ENCODE measurements at places on chromosomes 7 and 10.

- no peak for DNase-seq
These were observed 41.8 kb upstream of the MKI67 start for GRCh38 chr10:128167926-128168520.

DNA sequence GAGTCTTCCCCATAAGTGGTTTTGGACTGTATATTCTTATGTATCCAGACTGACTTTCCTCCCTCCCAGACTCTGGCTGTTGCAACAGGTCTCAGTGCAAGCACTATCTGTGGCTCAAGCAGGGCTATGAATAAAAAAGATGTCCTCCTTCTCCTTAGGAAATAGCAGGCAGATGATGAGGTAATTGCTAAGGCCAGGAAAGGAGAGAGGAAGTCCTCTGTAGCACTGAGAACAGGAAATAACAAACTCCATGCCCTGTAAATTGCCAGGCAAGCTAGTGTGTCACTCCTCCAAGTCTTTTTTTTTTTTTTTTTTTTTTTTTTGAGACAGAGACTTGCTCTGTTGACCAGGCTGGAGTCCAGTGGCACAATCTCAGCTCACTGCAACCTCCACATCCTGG lies 900.1 kb downstream of the TYW1 start:
- DNase-seq = no peak

- no peak for DNase-seq
These were observed 98.7 kb downstream of the DIP2C start for GRCh38 chr10:590721-591120.

GRCh38 chr7:45237788-45238461 lies 80.3 kb downstream of the RAMP3 start:
- no peak for DNase-seq

DNA sequence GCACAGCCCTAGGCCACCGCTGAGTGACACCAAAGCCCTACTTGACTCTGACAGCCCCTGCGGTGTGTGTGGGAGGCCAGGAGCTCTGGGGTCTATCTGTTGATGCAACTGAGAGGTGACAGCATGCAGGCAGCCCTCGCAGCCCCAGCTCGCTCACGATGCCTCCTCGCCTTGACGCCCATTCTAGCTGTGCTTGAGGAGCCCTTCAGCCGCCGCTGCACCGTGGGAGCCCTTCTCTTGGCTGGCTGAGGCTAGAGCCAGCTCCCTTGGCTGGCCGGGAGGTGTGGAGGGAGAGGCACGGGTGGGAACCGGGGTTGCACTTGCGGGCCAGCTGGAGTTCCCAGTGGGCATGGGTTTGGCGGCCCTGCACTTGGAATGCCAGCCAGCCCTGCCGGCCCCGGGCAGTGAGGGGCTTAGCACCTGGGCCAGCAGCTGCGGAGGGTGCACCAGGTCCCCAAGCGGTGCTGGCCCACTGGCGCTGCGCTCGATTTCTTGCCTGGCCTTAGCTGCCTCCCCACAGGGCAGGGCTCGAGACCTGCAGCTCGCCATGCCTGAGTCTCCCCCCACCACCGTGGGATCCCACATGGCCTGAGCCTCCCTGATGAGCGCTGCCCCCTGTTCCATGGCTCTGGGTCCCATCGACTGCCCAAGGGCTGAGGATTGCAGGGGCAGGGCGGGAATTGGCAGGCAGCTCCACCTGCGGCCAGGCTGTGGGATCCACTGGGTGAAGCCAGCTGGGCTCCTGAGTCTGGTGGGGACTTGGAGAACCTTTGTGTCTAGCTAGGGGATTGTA lies 31.6 kb upstream of the POM121L12 start:
- no peak for DNase-seq

DNA sequence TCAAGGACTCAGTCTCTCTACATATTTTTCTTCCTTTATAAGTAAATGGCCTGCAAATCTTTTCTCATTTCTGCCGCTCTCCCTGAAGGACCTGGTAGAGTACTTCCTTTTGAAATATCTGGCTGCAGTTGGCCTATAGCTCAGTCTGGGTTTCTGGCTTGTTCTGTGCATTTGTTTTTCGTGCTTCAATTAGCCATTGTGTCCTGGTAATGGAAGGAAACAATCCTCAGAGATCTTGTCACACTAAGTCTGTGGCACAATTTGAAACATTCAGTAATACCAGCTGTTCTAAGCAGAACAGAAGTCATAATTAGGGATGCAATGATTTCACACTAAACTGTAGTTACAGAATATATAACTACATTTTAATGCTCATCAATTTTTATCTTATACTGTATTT lies 545.0 kb downstream of the NRG3 start:
- DNase-seq = no peak

DNA sequence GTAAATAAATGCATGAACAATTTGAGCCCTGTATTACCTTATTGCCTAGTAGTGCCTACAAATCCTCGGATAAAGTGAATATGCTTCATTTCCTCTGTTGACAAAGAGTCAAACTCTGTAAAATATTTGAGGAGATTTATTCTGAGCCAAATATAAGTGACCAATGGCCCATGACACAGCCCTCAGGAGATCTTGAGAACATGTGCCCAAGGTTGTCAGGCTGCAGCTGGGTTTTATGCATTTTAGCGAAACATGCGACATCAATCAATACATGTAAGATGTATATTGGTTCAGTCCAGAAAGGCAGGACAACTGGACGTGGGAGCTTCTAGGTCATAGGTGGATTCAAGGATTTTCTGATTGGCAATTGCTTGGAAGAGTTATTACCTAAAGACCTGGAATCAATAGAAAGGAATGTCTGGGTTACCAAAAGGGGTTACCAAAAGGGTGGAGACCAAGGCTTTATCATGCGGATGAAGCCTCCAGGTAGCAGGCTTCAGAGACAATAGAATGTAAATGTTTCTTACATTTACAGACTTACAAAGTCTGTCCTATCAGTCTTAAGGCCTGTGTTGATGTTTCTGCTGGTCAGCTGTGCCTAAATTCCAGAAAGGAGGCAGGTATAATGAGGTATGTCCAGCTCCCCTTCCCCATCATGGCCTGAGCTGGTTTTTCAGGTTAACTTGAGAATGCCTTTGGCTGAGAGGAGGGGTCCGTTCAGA lies 220.1 kb upstream of the FZD1 start:
- DNase-seq = no peak

DNA sequence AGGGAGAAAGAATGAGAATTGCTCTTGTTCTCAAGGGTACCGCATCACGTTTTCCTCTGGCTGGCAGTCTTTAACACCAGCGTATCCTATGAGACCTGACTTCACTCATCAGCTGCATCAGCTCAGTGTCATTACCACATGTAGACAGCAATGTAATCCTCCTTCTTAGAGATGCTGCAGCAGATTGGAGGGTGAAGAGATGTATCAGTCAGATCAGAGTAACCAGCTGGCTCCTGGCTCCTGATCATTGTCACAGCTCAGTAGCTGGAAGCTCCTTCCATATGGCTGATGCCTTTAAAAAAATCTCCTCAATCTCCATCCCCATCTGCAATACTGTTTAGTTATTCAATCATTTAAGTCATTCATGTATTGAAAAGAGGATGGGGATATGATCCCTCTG lies 39.7 kb upstream of the EPHB6 start:
- no peak for DNase-seq
